ENCODE measurements at places on chromosomes 12 and 14. TPM values are rescaled to one million over a fixed set of nuclear protein-coding genes. Genes with fewer than 3 reads are reported as not detected.

The BIN2 gene
- total RNA-seq: not detected

The ERC1 gene
- total RNA-seq: 22.7 TPM

The MYF5 gene
- not detected for total RNA-seq

The VWF gene
- total RNA-seq: 1,224 TPM

The SLC4A8 gene
- total RNA-seq: 4.9 TPM

The SYCP3 gene
- 0.09 TPM for total RNA-seq

The C12orf54 gene
- total RNA-seq: not detected

Measured in endothelial cell of coronary artery (primary cell).